ENCODE measurements at places on chromosomes 7 and 10. TPM values are rescaled to one million over a fixed set of nuclear protein-coding genes. Genes with fewer than 3 reads are reported as not detected.

The AZGP1 gene
- 2.7 TPM for total RNA-seq

The MACROH2A2 gene
- 35.4 TPM for total RNA-seq

The RPEL1 gene
- not detected for total RNA-seq

The DYDC2 gene
- total RNA-seq, result 3.3 TPM

The C10orf88 gene
- total RNA-seq, result 7.7 TPM

The ASAH2 gene
- 2.3 TPM for total RNA-seq

The LIPJ gene
- not detected for total RNA-seq

GRCh38 chr7:20783125-20783699 is 3.5 kb downstream of the SP8 start:
- DNase-seq, result no peak
- peak overlapping the region; percentile 83 for H3K4me3 ChIP-seq
- H3K36me3 ChIP-seq, result peaks cover 11% of the 10 kb centered on the region
- peak overlapping the region; percentile 99 for H3K27ac ChIP-seq
- peaks cover 53% of the 10 kb centered on the region for H3K4me1 ChIP-seq

GRCh38 chr10:28411648-28412047 is 108.8 kb upstream of the MPP7 start:
- no peaks in the 10 kb centered on the region for H3K4me1 ChIP-seq
- H3K36me3 ChIP-seq, result peaks cover 7% of the 10 kb centered on the region
- no peak overlapping the region for H3K27ac ChIP-seq
- no peak overlapping the region for H3K4me3 ChIP-seq
- H3K27me3 ChIP-seq, result peaks cover 4% of the 10 kb centered on the region

Measured in WTC11 (cell line).